CD4-positive, alpha-beta memory T cell (primary cell): ENCODE measurements at places on chromosomes 12 and 14. TPM values are rescaled to one million over a fixed set of nuclear protein-coding genes. Genes with fewer than 3 reads are reported as not detected.
A peak's percentile ranks its signal among the peaks of the same experiment; 100 is the strongest.

GRCh38 chr12:103827911-103828391 is 13.1 kb downstream of the NT5DC3 start:
- DNase-seq: no peak

Gene CMA1
- polyA plus RNA-seq: not detected

DNA sequence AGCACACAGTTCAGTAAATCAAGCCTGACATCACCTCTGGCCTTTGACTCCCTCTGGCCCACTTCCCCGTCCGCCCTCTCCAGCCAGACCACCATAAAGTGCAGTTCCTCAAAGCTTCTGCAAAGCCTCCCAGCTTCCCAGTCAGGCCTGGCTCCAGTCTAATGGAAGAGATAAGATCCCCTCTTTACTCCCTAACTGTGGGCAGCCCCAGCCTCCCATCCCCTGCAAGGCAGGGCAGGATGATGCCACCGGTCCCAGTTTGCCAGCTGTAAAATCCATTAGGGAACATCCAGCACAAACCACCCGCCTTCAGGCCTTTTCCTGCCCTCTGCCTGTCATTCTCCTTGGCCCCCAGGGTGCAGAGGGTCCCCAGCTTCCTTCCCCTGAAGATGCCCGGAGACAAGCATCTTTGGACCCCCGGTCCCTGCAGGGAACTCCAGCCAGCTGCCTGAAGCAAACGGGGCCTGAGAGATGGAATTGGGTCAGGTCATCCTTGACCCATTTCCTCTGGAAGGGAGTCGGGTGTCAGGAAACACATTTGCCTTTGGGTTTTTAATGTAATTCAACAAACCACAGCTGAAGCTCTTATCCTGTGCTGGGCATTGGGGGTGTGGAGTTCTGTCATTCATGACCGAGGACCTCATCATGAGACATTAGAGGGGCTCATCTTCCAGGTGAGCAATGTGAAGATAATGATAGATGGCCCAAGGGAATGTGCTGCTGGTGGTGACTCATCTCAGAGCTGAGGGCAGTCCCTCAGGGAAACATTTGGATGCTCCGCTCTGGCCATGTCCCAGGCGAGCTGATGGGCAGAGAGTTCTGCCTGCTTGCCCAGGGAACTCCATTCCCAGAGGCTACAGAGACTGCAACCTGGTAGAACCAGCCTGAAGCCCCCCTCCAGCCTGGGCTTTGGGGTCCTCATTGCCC is 93.8 kb upstream of the CLMN start:
- DNase-seq: no peak

Gene GSC
- not detected for polyA plus RNA-seq

GRCh38 chr12:47964106-47964728 is 821 bp downstream of the TMEM106C start:
- no peak for DNase-seq

Gene FAM181A
- not detected for polyA plus RNA-seq

Gene KRT73
- polyA plus RNA-seq: 1.2 TPM

Gene CACNA1C
- polyA plus RNA-seq: 0.21 TPM

DNA sequence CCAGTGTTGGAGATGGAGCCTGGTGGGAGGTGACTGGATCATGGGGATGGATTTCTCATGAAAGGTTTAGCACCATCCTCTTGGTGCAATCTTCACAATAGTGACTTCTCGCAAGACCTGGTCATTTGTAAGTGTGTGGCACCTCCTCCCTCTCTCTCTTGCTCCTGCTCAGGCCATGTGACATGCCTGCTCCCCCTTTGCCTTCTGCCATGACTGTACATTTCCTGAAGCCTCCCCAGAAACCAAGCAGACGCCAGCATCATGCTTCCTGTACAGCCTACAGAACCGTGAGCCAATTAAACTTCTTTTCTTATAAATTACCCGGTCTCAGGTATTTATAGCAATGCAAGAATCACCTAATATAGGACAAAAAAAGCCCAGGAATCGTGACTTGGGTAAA is 171.0 kb upstream of the FOXN3 start:
- DNase-seq: no peak

Gene TTC9
- polyA plus RNA-seq: 9.2 TPM

DNA sequence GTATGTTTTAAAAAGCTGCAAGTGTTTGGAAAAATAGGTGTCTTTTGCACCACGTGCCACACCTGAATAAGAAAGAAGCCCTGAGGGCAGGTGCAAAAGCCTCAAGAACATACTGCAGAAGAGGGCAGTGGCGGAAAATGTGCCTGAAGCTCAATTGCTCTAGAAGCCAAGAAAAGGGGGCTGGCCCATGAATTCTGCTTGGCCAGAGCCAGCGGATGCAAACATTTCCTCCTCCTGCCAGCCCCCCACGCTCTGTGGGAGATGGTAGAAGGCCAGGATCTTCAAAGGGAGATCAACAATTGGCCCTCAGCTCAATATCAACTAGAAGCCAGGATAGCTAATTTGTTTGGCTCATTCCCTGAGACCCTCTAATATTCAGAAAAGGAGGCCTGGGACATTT is 80.3 kb upstream of the TMEM132D start:
- no peak for DNase-seq

DNA sequence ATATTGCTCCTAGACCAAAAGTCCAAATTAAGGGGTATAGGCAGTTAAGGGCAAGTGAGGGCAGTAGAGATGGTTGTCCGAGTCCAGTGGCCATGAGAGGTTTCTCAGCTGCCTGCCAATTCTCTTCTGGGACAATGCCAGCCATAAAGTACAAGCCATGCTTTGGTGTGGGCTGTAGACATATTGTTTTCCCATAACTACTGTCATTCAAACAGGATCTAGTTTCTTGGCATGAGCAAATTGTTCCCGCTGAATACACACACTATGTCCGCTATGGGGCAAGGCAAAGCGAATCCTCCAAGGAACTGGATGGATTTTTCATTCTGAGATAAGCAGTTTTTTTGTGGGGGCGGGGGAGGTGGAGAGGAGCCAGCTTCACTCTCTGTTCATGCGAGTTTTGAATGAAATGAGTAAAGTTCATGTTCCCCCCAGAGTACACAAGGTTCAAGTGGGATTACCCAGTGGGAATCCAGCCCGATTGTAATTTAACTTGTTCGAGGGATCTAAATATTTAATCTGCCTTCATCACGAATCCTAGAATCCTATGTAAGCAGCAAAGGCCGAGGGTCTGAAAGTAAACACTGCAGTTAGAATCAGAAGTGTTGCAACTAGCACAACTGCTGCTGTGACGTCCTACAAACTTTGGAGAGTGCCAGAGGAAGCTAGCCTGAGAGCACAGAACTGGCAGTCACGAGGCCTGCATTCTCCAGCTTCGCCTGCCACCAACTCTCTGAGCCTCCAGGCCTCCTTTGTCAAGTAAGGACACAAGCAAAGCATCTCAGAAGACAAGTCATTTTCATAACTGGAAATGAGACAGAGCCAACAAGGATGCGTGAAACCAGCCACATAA is 137.0 kb downstream of the CRADD start:
- DNase-seq: no peak

- no peak for DNase-seq
These were observed 225.5 kb downstream of the ERC1 start for GRCh38 chr12:1216560-1216959.

DNA sequence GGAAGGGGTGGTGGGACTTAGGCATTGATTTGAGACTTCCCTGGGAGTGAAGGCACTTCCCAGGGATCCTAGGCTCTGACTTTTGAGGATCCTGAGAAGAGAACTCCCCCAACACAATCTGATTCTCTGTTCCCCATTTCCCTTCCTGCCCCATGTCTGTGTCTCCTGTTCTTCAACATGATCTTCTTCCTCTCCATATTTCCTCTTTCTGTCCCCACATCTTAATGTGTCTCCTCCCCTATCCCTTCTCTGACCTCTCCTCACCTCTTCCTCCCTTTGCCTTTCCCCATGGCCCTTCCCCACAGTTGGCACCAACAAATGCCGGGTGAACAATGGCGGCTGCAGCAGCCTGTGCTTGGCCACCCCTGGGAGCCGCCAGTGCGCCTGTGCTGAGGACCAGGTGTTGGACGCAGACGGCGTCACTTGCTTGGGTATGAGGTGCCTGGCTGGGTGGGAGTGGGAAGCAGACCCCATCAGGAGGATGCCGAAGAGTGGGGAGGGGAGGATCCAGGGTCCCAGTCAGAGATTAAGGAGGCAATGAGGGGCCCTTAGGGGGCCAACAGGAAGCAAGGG is 15.2 kb upstream of the LRP1-AS start:
- no peak for DNase-seq

DNA sequence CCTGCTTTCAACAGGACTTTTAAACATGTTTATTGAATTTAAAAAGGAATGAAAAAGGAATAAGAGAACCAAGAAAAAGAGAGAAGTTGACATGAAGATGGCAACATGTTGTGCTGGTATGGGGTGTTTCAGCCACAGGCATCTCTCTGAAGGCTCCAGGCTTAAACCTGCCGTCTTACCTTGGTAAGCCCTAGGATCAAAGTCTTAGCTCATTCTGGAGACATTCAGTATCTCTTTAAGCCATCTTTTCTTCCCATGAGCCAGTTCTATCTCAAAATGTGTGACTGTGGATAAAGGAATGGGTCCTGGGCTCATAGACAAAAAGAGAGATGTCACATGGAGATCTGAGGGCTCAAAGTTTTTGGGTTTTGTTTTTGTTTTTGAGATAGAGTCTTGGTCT is 1.6 kb upstream of the TFCP2 start:
- DNase-seq: no peak

- DNase-seq: peak; percentile 61
These were observed 19.6 kb downstream of the ACVR1B start for GRCh38 chr12:51970904-51971646.

DNA sequence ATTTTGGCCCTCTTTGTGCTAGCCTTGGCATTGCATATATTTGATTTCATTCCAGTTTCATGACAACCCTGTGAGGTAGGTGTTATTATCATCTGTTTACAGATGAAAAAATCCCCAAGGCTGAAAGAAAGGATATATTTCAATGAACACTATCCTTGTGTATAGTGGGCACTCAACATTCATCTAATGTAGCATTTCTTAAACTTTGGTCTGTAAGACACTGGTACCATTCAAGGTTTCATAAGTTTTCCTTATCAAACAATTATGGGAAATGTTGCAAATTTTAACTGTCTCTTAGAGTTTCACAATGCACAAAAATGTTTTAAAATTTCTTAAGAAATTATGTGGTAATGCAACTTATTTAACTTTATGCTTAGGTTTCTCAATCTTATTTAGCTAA is 44.3 kb downstream of the ATP23 start:
- DNase-seq: no peak

DNA sequence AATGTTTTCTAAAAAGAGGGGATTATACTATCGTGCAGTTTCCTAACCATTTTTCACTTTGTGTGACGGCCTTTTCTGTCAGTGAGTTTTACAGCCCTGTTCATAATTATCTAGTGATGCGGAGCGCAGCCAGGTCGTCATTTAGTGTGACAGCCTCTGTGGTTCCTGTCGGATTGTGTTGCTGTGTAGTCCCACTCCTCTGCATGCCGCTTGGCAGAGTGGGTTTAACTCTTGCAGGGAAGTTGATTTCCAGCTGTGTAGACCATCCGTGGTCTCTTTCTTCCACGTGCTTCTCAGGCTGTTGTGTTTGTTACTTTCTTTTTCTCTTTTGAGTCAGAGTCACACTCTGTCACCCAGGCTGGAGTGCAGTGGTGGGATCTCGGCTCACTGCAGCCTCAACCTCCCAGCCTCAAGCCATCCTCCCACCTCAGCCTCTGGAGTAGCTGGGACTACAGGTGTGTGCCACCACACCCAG is 8.6 kb downstream of the RAN start:
- DNase-seq: no peak

DNA sequence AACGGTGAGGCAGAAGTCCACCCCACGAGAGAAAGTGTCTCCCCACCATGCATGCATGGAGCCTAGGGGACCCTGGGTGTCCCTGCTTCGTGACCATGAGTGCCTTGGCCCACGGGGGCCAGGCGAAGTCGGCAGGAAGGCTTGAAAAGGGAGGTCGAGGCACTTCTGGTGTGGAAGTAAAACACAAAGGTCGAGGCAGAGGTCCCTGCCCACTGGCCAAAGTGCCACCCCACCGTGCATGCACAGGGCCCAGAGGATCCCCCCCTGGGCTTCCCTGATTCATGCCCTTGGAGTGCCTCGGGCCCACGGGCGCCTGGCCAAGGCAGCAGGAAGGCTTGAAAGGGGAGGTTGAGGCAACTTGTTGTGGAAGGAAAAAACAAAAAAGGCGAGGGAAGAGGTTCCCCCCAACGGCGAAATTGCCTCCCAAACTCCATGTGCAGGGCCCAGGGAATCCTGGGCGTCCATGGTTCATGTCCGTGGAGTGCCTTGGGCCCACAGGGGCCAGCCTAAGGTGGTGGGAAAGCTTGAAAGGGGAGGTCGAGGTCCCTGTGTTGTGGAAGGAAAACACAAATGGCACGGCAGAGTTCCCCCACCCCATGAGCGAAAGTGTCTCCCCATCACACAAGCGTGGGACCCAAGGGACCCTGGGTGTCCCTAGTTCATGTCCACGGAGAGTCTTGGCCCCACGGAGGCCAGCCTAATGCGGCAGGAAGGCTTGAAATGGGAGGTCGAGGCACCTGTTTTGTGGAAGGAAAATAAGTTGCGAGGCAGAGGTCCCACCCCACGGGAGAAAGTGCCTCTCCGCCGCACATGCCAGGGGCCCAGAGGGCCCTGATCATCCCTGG is 372.1 kb downstream of the ALG10 start:
- no peak for DNase-seq

GRCh38 chr14:69606258-69607184 is 4.9 kb upstream of the SUSD6 start:
- DNase-seq: no peak

GRCh38 chr12:111129149-111129767 is 208.9 kb upstream of the MYL2 start:
- no peak for DNase-seq

DNA sequence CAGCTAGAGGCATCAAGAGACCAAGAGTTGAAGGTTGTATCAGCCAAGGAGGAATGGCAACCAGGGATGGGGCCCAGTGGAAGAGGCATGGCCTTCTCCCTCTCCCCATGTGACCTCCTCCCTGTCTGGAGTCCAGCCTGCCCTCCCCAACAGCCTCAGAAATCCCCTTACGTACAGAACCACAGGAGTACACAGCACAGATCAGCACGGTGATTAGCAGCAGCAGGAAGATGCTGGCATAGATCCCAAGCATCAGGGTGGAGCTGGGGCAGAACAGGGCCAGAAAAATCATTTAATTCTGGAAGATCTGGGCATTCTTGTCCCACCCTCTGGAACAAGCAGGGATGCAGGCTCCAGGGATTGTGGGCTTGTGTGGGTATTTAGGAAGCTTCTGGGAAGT is 14.4 kb downstream of the ADCY6 start:
- DNase-seq: no peak

Gene CCDC38
- polyA plus RNA-seq: not detected

- no peak for DNase-seq
These were observed 19.2 kb downstream of the EPS8 start for GRCh38 chr12:15770021-15770420.

DNA sequence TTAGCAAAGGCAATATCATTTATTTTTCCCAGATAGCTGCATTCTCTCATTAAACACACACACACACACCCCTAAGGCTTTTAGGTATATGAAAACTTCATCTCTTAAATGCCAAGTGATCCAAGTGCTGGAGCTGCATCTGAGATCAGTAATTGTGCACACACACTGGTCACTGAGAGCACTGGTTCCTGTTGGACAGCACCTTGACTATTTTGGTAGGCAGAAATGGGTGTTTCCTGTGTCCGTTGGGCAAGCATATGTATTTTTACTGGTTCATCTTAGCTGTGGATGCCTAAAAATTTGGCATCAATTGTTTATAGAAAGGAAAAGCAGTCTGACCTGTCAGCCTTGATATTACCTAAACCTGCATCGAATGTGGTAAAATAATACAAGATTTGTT is 182.5 kb downstream of the MSRB3 start:
- no peak for DNase-seq

Gene FOXJ2
- 18.3 TPM for polyA plus RNA-seq
